Hematopoietic multipotent progenitor cell treated with erythropoietin and hydrocortisone succinate and interleukin-3 and kit ligand, for 8 days (in vitro differentiated cells): ENCODE measurements at places on chromosomes 1 and 21.

- no peak for DNase-seq
Measured at GRCh38 chr1:201719812-201720521, 109.0 kb upstream of the IPO9 start.

DNA sequence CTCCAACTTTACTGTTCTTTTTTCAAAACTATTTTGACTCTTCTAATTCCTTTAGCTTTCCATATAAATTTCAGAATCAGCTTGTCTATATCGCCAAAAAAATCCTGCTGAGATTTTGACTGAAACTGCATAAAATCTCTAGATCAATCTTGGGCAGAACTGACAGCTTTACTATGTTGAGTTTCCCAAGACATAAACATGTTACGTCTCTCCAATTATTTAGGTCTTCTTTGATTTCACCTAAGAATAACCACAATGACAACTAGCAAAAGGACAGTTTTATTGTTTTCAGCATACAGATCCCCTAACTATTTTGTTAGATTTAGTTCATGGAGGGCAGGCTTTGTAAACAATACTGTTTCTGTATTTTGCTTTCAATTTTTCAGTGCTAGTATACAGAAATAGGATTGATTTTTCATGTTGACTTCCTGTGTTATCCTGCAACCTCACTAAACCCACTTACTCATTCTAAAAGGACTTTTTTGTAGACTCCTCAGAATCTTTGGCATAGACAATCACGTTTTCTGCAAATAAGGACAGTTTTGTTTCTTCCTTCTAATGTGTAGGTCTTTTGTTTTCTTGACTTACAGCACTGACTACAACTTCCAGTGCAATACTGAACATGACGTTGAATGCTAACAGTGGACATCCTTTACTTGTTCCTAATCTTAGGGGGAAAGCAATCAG is 63.4 kb downstream of the NPHP4 start:
- no peak for DNase-seq

DNA sequence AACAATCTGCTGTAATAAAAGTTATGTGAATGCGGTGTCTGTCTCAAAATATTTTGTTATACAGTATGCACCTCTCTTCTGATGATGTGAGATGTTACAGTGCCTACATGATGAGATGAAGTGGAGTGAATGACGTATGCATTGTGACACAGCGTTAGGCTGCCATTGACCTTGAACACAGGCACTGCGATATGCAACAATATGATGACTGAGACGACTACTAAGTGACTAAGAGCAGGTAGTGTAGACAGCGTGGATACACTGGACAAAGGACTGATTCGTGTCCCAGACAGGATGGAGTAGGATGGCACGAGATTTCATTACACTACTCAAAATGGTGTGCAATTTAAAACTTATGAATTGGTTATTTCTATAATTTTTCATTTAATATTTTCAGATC is 8.4 kb downstream of the SGIP1 start:
- no peak for DNase-seq

DNA sequence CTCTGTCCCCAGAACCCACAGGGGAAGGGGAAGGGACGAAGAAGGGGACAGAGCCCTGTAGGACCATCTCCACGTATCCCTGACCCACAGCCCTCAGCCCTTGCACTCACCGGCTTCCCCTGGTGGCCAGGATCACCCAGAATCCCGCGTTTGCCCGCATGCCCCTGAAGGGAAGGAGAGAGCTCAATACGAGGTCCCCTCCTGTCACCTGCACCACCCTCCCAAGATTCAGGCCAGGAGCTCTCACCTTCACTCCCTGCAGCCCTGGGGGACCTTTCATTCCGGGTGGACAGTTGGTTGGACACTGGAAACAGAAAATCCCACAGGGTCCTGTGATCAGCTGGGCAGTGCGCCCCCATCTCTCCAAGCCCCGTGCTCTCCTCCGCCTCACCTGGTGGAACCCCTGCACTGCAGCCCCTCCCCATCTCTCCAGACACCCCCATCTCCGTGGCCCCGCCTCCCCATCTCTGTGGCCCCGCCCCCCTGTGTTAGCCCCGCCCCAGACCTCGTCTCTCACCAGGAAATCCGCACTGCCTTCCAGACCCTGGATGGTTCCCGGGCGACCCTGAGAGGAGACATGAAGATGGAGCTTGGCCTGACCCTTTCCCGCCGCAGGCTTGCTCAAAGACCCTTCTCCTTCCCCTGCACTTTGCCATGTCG is 6.0 kb downstream of the COL9A2 start:
- DNase-seq, result no peak

DNA sequence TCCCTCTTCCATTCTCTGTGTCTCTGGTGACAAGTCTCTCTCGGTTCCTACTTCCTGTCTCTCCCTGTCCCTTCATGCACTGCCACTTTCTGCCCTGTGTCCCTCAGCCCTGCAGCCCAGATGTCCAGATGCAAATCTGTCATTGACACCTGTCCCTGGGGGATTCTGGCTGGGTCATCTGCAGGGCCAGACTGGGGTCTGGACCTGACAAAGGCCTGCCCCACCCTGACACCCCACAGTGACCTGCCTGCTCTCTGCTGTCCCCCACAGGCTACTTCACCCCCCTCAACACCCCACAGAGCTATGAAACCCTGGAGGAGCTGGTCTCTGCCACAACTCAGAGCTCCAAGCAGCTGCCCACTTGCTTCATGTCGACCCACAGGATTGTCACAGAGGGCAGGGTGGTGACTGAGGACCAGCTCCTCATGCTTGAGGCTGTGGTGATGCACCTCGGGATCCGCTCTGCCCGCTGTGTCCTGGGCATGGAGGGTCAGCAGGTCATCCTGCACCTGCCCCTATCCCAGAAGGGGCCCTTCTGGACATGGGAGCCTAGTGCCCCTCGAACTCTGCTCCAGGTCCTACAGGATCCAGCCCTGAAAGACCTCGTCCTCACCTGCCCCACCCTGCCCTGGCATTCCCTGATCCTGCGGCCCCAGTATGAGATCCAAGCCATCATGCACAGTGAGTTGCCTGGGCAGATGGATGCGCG is 7.2 kb downstream of the THEMIS2 start:
- no peak for DNase-seq

DNA sequence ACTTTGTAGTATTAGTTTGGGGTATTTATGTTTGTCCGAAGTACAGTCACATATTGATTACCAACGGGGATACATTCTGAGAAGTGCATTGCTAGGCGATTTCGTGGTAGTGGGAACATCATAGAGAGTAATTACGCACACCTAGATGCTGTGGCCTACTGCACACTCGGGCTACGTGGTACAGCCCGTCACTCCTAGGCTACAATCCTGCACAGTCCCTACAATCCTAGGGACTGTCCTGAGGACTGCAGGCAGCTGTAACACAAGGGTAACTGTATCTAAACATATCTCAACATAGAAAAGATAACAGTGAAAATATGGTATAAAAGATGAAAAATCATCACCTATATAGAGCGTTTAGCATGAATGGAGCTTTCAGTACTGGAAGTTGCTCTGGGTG is 18.6 kb downstream of the EXOC8 start:
- no peak for DNase-seq

GRCh38 chr1:174800216-174800851 is 199.4 kb upstream of the CACYBP start:
- DNase-seq, result no peak

- DNase-seq, result no peak
Measured at GRCh38 chr1:170872663-170873062, 62.7 kb upstream of the MROH9 start.

- peak; percentile 81 for DNase-seq
Measured at GRCh38 chr1:44652445-44653106, 21.7 kb downstream of the TMEM53 start.

DNA sequence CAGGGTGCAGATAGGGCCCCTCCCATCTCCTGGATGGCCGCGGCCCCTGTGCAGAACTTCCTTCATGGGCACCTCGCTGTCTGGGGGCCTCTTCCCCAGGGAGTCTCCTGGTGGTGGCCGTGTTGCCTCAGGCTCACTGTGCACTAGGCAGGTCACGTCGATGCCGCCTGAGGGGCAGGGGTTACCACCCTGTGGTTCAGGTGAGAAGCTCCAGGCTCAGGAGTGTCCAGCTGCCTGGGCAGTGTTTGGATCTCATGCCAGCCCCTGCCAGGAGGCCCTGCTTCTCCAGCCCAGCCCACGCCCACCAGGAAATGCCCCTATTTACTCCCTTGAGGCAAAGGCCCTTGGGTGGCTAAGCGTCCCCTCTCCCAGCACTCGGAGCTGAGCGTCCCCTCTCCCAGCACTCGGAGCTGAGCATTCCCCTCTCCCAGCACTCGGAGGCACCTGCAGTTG is 2.1 kb downstream of the ITGB2 start:
- no peak for DNase-seq

DNA sequence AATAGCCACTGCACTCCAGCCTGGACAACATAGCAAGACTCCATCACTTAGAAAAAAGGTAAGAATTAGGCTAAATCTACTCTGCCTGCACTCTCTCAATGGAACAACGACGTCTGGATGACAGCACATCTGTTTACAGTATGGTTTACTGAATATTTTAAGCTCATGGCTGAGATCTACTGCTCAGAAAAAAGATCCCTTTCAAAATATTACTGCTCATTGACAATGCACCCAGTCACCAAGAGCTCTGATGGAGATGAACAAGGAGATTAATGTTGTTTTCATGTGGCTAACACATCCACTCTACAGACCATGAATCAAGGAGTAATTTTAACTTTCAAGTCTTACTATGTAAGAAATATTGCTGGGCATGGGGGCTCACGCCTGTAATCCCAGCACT is 58.0 kb downstream of the SLC27A3 start:
- DNase-seq, result no peak

DNA sequence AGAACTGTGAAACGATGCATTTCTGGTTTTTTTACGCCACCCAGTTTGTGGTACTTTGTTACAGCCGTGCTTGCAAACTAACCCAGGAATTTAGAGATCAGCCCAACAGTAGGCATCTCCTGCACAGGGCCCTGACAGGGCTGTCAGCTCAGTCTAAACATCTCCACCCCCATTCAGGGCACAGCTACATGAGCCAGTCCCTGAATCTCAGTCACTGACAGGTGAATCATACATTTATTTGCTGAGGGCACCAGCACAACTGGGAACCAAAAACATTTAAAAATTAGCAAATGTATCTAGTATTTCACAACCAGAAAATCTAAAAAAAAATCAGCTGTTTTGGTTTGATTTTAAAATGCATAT is 30.7 kb downstream of the PRDX6 start:
- DNase-seq, result no peak

DNA sequence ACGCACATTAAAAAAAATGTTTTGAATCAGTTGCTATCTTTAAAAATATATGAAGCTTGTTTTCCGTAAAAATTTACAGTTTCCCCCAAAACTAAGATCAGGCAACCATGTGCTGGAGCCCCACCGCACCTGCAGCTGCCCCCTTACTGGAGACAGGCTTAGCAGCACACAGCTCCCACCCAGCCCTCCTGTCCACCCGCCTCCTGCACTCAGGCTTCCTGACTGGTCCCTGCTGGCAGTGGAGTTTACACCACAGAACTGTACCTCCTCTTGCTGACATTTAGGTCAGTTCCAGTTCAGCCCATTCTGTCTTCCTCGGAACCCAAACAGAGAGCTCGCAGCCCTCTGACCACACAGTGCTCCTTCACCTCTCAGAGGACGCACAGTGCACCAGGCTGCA is 2.1 kb downstream of the GPR161 start:
- no peak for DNase-seq
